ENCODE measurements at places on chromosomes 3 and 15.

GRCh38 chr3:77026904-77027634 is 12.8 kb upstream of the ROBO2 start:
- no peak for DNase-seq

DNA sequence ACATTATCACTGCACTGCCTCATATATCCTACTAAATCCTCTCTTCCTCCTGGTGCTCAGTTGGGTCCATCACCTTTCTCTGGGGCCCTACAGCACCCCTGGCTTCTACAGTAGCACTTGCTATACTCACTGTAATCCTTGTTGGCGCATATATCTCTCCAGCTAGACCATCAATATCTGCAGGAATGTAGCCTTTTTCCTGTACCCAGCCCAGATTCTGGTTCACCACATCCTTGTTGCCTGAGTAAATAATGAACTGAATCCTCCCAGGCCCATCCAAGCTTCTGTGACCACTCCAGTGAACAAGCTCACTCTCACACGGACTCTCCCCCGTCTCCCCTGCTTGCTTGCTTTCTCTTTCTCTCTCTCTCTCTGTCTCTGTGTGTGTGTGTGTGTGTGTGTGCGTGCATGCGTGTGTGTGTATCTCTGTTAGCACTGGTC is 62.5 kb upstream of the LIPC start:
- peak; percentile 46 for DNase-seq

DNA sequence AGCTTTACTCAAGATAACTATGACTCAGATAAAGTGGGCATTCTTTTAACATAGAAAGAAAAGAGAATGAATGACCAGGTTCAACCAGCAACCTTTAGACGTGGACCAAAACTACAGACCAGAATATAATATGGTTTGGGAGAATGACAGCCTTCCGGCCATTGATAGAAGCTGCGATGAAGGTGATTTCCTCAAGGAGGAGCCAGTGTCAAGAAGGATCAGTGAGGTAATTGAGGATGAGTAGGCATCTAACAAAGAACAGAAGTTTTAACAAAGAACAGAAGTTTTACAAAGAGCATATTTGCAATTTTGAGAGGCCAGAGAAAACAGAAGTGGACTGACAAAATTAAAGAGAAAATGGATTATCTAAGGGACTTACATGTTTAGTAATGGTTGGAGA is 289.0 kb upstream of the AGTR1 start:
- DNase-seq = no peak

DNA sequence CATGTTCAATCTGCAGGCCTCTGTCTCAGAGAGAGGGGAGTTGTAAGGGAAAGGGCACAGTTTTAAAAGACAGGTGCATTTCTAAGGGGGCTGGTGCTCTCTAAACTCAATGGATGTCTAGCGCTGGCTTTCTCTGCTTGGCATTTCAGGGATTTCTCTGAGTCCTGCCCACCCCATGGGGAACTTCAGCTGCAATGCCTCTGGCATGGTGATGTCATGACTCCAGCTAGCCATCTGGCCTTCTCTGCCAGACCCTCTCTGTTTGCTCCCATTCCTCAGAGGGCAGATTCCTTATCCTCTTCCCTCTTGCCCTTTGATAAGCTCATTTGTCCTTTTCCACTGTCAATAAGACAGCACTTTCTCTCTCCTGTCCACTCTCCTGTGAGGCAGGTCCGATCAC is 40.8 kb downstream of the RPLP1 start:
- no peak for DNase-seq

GRCh38 chr15:50830477-50831354 is 65.2 kb upstream of the SPPL2A start:
- no peak for DNase-seq

DNA sequence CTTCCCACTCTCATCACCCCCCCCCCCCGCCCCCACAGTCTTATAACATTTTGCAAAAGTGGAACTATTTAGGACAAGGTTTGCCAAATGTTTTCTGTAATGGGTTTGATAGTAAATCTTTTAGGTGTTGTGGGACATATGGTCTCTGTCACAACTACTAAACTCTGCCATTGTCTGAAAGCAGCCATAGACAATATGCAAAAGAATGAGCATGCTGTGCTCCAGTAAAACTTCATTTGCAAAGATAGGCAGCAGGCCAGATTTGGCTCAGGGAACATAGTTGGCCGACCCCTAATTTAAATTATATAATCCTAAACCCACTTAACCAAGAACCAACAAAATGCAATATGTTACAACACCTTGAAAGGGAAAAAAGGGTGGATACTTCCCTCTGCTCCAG is 46.4 kb downstream of the TIPARP start:
- DNase-seq = no peak

- no peak for DNase-seq
Observed at GRCh38 chr3:25894101-25894500, 104.2 kb downstream of the OXSM start.

DNA sequence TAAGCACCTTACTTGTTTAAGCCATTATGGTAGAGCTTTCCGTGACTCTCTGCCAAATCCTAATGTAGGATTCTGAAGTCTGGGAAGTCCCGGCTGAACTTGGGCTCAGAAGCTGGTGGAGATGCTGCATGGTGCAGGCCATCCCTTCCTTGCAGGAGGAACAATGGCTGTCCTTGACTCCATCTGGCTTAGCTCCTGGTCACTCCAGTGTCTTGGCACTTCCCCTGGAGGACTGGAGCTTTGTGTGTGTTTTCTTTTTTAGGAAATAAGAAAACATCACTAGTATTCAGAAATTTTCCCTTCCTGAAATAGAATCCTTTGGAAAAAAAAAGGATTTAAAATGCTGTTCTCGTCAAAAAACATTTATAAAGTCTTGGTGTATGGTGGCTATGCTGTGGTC is 209.3 kb upstream of the ROPN1 start:
- DNase-seq = no peak

DNA sequence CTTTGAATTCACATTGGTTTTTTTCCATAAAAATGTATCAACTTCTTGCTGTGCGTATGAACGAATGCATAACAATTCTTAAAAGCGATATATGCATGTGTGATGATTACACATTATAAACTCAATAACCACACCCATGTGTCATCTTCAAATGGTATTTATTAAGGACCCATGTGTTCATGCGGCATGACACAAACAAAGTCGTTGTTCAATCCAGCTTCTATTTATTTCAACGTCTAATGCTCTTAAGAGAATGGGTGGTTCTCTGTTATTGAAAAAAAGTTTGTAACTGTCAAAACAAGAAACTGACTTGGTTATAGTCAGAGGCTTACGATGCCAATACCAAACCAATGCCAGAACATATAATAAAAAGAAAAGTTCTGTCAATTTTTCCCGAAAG is 195.9 kb downstream of the FOXP1 start:
- no peak for DNase-seq

DNA sequence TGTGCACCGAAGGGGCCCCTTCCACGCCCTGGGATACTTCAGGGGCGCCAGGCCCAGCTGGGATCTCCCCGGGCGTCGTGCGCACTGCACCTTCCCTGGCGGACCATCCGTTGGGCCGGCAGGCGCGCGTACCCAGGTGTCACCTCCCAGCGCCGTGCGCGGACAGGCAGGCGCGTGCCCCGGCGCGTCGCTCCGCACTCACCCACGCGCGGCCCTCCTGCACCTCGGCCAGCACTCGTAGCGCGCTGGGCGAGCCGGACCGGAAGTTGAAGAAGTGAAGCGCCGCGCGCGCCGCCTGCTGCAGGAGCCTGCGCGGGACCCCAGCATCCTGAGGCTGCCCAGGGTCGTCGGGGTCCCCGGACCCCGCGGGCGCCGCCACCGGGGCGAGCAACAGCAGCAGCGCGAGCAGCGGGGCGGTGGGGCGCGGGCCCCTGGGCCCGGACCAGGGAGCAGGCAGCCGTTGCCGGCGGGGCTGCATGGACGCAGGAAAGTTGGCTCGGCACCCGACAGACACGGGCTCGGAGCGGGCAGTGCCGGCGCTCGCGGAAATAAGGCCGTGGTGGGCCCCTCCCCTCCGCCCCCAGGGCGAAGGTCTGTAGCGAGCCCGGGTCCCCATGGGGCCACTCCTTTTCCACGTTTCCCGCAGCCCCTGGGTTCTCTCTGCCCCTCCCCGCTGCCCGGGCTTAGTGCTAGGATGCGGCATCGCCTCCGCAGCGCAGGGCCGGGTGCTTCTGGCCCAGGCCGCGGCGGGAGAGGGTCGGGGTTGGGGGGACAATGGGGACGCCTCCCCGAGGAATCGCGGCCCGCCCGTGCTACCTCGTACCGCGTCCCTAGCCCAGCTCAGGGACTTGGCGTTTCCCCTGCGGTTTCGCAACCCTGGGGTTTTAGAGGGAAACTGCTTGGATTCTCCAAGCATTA is at the start of gene RARRES1:
Gene RARRES1, minus strand, starts transcription at position 520 of the 918 bp plus-strand sequence. Its CDS starts 42 bp downstream, at position 478.
- DNase-seq = peak; percentile 72

GRCh38 chr3:187734841-187735240 is 10.4 kb downstream of the BCL6 start:
- no peak for DNase-seq

DNA sequence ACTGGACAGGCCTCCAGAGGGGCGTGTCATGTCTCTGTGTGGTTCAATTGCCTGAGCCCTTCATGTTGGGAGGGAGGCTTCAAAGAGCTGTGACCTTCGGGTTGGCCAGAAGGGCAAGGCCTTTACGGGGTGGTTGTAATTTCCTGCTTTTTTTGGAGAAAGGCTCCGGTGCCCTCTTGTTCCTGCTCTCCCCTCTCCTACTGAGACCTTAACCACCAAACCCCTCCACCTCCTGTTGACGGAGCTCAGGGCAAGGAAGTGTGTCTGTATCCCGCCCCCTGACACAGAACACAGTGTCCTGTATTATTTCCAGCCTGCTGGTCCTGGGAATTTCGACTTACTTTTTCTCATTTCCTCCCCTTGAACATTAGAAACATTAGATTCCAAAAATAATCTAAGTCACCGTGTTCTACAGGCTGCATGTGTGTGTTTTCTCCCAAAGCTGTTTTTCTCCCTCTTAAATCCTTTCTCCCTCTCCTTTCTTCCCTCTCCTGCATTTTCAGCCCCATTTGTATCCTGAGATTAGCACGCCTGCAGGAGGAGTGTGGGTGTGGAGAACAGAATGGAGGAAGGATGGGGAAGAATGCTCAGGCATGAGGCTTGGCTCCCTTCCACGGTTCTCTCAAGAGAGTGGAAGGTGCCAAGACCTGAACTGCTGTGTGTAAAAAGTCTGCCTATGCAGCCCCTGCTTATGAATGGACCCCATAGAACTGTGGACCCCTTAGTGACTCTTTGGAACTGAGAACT is 285.4 kb upstream of the ROPN1 start:
- DNase-seq = peak; percentile 51

GRCh38 chr3:183933160-183933559 is 48.5 kb upstream of the PARL start:
- no peak for DNase-seq

DNA sequence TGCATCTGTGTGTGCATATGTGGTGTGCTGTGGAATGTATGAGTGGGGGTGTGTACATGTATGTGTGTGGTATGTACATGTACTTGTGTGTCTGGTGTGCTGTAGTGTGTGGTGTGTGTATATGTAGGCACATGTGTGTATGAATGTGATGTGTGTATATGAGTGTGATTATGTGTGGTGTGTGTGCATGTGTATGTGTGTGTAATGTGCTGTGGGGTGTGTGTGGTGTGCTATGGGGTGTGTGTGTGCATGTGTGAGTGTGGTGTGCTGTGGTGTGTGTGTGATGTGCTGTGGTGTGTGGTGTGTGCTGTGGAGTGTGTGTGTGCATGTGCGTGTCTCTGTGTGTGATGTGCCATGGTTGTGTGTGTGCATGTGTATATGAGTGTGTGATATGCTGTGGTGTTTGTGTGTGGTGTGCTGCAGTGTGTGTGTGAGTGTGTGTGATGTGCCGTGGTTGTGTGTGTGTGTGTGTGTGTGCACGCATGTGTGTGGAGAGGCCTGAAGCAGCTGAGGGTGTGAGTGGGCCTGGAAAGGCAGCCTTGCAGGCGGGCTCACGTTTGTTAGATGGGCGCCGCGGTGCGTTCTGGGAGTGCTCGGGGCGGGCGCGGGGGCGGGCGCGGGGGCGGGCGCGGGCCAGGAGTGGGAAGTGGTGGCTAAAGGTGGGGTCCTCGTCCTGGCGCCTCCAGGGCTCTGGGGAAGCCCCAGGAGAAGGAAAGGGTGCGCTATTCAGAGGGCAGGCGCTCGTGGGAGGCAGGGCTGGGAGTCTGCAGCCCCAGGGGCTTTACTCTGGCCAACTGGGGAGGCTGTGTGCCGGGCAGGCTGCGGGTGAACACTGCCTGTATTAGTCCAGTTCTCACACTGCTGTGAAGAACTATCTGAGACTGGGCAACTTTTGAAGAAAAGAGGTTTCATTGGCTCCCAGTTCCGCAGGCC is 116.9 kb downstream of the GABRG3 start:
- no peak for DNase-seq

GRCh38 chr3:51750878-51751277 is 28.2 kb downstream of the IQCF6 start:
- DNase-seq = no peak

Measured in left hindlimb (tissue), 1 donor.